Effector memory CD4-positive, alpha-beta T cell (primary cell): ENCODE measurements at places on chromosomes 3 and 15.

DNA sequence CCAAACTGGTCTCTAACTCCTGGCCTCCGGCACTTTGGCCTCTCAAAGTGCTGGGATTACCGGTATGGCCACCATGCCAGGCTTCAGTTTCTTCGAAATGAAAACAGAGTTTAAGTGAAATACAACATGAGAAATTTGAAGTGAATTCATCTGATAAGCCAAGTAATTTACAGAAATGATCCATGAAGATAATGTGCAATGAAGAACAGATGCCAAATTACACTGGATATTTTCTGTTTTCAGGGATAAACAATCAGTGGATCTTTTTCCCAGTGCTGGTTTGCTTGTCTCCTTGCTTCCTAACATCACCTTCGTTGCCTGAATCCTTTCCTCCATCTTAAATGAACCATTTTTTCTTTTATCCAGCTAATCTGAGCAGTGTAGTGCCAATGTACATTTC lies 46.2 kb upstream of the SUCLG2 start:
- DNase-seq = no peak

GRCh38 chr15:44397869-44398268 lies 29.6 kb upstream of the CTDSPL2 start:
- no peak for DNase-seq

- DNase-seq = no peak
Measured at GRCh38 chr15:22949074-22949547, 31.1 kb downstream of the CYFIP1 start.

DNA sequence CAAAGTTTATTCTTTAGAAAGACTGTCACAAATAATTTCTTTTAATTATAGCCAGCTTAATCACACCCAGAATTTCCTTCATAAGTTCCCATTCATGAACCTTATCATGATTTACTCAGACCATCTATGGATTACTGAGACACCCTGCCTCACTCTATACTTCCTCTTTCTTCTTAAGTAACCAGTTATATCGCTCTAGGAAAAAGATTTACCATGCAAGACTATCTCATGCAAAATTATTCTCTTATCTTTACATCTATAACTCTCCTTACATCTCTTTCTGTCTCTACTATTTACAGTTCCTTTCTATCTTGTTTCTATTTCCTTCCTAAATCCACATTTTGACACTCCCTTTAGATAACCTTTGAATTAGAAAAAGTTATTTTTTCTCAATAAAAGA lies 316.8 kb downstream of the POLQ start:
- no peak for DNase-seq

- no peak for DNase-seq
Measured at GRCh38 chr3:35426366-35426958, 212.9 kb upstream of the ARPP21 start.

DNA sequence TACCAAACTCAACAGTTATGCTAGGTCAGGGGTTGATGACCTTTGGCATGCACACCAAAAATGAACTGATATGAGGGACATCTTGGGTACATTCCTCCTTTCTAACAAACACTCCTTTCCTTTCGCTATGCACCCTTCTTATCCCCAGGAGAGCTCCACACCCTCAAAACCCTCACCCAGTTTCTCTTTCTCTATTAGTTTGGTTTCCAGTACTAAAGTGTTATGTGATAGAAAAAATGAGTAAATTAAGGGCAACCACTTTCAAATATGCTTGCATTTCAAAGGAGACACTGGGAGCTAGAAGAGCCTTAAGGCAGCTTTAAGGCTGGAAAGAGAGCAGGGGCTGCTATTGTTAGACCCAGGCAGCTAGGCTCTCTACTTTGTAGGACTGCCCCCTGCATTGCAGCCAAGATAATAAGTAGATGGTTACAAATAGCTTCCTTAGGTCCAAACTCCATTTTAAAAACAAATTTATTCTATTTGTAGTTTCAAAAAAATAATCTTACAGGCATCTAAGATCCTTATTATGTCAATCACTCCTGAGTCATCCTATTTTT lies 244.3 kb downstream of the ZIC1 start:
- no peak for DNase-seq

GRCh38 chr15:90642464-90643300 lies 74.5 kb upstream of the BLM start:
- DNase-seq = no peak

- DNase-seq = no peak
Measured at GRCh38 chr3:197425485-197426120, 127.2 kb upstream of the DLG1 start.

- DNase-seq = no peak
Measured at GRCh38 chr3:64151342-64151871, 73.9 kb downstream of the PRICKLE2 start.

DNA sequence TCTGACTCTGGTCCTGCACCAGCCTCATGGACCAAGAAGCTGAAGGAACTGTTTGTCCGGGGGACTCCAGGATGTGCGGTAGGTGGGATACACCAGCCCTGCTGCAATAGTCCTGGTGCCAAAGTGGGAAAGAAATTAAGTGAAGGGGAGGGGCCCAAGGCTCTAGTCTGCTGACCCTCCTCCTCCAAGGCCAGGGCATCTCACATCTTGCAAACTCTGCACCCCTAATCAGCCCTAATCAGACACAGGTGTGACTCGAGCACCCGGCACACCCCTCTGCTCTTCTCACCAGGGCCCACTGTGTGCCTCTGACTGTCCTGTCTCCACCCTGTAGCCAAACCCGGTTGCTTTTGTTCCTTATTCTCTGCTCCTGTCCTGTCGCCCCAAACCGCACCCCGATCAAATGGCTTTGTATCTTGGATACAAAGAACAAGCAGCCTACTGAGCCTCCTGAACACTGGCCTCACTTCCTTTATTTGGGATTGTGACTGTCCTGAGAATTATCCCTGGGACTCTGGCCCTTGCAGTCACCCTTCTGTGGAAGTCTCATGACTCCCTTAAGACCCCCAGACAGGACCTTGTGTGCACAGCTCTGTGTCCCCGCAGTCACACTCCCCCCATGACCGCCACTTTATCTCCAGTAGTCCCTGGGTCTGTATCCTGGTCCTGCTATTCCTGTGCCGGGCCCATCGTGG lies 26.7 kb upstream of the SLC41A3 start:
- no peak for DNase-seq

DNA sequence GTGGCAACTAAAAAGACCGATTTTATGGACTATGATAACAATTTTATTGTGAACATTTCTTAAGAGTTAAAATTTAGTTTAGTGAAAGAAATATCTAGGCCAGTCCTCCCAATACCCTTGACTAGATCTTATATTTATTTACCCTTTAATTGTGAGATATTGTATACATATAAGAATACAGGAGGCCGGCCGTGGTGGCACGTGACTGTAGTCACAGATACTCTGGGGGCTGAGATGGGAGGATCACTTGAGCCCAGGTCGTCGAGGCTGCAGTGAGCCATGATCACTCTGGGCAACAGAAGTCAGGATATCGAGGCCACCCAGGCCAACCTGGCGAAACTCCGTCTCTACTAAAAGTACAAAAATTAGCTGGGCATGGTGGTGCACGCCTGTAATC lies 756 bp upstream of the RMDN3 start:
- no peak for DNase-seq
